ENCODE measurements at places on chromosomes 13 and 19. TPM values are rescaled to one million over a fixed set of nuclear protein-coding genes. Genes with fewer than 3 reads are reported as not detected.

The ZFR2 gene
- 2.4 TPM for polyA plus RNA-seq

The CGB2 gene
- not detected for polyA plus RNA-seq

The ERICH6B gene
- polyA plus RNA-seq: 4.0 TPM

The SIGLEC12 gene
- 0.10 TPM for polyA plus RNA-seq

The LENG1 gene
- 6.3 TPM for polyA plus RNA-seq

The MBD3L2 gene
- not detected for polyA plus RNA-seq

The DAND5 gene
- 0.18 TPM for polyA plus RNA-seq
